ENCODE measurements at places on chromosomes 12 and 14.

DNA sequence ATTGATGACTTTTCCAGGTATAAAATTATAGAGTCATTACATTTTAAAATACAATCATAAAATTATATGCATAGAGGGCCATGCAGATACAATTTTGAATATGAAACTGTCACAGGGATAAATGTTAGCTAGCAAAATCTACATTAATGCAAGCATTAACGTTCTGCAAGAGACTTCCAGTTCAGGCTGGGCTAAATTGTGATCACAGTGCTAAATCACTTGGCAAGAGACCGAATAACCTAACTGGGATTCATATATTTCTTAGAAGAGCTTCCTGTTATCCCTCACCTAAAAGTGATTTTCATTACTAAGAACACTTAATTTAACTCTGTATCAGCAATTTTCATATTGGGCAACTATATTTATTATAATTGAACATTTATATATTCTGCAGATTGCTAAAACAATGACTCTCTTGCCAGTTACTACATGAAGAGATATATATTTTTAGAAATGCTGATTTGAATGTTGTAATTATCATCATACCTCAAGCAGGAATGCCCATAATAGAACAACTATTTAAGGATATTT lies 83.2 kb downstream of the MGAT4C start:
- no peak for DNase-seq

GRCh38 chr12:125533434-125534029 lies 468.3 kb downstream of the AACS start:
- DNase-seq: no peak

DNA sequence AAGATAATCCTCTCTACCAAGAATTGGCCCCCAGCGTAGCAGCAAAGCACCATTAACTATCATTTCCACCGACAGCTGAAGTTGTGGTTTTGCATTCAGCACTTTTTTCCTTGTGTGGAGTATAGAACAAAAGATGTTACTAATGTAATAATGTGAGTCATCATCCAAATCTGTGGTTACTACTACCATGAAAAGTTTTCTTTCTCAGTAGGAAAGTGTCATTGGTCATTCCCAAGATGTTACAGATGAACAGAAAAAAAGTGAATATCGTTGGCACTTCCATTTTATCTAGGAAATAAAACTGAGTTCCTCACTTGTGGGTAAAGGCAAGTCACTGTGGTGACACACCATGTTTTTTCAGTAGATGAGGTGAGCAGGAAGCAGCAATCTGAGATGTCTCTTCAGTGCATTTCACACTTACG lies 30.3 kb upstream of the IFNG start:
- DNase-seq: no peak

- DNase-seq: no peak
Observed at GRCh38 chr12:91948504-91948903, 197.1 kb downstream of the BTG1 start.

GRCh38 chr14:72419226-72419775 lies 474.6 kb downstream of the DPF3 start:
- DNase-seq: no peak

GRCh38 chr12:111673503-111673902 lies 12.3 kb downstream of the BRAP start:
- no peak for DNase-seq

GRCh38 chr14:67487937-67488893 lies at the start of gene TMEM229B:
Gene TMEM229B, minus strand, starts transcription at chr14:67488721. Its CDS starts 14,798 bp downstream, at chr14:67473923.
- DNase-seq: peak; percentile 52

All from T-helper 9 cell (primary cell).